Activated T-cell treated with anti-CD3 and anti-CD28 coated beads, Interleukin-2, amount 50 U/mL, for 72 hours (primary cell): ENCODE measurements at places on chromosomes 2 and 18.
A peak's percentile ranks its signal among the peaks of the same experiment; 100 is the strongest.

- no peak for DNase-seq
Observed at GRCh38 chr18:4636967-4637366, 181.9 kb upstream of the DLGAP1 start.

GRCh38 chr2:135473567-135473966 is 57.5 kb downstream of the ZRANB3 start:
- DNase-seq = peak; percentile 23

GRCh38 chr18:55544014-55544413 is 44.0 kb downstream of the TCF4 start:
- DNase-seq = no peak

DNA sequence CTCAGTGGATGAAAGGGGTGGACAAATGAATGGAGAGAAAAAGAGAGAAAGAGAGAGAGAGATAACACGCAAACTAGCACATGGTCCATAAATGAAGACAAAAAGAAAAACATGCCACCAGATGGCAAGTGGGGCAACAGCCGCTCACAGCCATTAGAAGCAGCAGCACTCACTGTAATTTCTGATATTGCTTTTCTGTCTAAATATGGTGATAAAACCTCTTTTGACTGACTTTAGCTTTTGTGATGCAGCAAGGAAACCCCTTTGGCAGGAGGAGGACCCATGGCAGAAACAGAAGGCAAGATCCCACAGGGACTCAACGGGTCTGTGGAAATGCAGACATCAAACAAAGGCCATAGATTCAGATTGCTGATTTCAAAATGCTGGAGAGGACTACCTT is 88.0 kb upstream of the CDH20 start:
- DNase-seq = no peak

DNA sequence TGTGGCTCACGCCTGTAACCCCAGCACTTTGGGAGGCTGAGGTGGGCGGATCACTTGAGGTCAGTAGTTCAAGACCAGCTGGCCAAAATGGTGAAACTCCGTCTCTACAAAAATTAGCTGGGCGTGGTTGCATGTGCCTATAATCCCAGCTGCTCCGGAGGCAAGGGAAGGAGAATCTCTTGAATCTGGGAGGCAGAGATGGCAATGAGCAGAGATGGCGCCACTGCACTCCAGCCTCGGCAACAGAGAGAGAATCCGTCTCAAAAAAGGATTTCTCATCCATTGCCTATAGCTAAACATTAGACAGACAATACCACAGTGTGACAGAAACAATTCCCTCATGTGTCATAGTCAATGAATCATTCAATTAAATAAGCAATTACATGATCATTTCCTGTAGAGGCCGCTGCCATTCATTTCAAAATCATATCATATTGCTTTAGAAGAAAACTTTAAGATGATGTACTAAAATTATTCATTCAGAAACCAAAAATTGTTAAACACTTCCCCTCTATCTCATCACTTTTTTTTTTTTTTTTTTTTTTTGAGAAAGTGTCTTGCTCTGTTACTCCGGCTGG is 69.5 kb upstream of the TGIF1 start:
- DNase-seq = peak; percentile 22

- no peak for DNase-seq
Observed at GRCh38 chr18:60838677-60839076, 466.1 kb upstream of the MC4R start.

- no peak for DNase-seq
Observed at GRCh38 chr2:142722569-142722968, 154.9 kb upstream of the KYNU start.

DNA sequence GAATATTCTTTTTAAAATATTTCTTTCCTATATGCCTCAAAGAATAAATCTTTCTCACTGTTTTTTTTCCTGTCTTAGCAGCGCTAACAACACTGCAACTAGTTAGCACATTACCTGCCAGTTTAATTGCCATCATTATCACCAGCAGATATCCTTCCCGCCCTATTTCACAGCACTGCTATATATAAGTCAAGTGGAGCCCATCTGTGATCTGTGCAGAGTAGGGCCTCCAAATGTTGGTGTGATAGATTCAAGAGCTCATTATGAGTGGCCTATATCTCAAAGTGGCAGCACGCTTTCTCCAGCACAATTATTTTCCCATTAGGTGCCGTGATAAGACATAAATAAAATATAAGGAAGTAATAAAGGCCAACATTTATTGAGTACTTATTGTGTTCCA is 19.8 kb upstream of the RGPD4 start:
- no peak for DNase-seq

DNA sequence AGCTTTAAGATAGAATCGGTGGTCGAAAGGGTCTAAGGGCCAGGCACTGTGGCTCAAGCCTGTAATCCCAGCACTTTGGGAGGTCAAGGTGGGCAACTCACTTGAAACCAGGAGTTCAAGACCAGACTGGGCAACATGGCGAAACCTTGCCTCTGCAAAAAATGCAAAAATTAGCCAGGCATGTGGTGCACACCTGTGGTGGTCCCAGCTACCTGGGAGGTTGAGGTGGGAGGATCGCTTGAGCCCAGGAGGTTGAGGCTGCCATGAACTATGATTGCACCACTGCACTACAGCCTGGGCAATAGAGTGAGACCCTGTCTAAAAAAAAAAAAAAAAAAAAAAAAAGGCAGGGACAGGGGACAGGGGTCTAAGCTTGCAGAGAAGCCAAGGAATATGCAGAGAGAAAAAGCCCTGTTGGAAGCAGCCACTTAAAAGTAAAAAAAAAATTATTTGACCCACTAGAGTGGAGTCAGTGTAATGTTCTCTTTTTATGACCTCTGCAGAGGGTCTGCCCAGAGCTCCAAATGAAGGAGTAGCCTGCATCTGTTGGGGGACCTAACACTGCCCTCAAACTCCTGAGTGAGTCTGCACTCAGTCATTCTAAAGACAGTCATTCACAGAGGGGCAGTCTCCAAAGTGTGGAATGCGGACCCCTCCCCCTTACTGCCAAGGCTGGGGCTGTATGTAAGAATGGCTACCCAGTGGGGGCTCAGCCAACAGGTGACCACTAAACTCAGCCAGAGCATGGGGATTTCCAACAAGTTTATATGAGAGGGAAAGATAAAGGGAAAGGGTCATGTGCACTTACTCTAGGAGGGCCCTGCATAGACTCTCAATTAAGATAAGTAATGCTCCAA is 118.5 kb upstream of the CDCA7 start:
- no peak for DNase-seq

GRCh38 chr2:60840880-60841279 is 40.5 kb upstream of the REL start:
- DNase-seq = no peak

DNA sequence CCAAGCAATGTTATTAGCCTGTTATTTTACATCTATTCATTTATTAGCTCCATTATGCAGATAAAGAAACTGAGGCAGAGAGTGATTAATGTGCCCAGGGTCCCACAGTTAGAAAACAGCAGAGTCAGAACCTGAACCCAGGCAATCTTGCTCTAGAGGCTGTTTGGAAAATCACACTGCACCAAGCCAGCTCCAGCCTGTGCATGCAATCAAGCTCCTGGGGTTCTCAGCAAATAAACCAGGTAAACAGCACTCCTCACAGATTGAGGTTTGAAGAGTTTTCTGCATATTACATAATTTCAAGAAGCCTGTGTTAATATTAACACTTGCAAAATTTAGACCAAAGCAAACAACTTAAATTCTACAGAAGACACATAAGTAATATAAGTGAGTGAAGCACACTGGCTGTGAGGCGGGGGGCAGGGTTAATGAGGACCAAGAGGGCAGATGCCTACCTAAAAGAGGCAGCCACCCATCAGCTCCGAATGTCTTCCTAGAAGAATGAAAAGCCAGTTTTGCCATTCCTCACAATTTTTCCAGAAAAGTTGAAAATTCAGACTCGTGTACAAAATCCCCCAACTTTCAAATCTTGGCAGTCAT is 35.4 kb downstream of the CACNB4 start:
- no peak for DNase-seq

DNA sequence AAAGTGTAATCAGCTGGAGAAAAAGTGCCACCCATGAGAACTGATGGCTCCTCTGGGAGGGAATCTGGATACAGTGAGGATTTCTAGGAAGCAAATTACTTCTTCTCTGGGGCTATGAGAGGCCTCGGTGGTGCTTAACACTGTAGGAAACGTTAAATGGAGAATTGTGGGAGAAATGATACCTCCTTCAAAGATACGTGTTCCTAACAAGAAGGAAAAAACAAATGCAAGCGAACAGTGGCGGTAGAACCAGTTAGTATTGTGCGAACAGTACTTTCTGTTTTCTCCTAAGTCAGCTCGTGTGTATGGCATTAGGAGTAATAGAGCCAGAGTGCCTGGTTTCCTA is 587 bp upstream of the MTIF2 start:
- no peak for DNase-seq

DNA sequence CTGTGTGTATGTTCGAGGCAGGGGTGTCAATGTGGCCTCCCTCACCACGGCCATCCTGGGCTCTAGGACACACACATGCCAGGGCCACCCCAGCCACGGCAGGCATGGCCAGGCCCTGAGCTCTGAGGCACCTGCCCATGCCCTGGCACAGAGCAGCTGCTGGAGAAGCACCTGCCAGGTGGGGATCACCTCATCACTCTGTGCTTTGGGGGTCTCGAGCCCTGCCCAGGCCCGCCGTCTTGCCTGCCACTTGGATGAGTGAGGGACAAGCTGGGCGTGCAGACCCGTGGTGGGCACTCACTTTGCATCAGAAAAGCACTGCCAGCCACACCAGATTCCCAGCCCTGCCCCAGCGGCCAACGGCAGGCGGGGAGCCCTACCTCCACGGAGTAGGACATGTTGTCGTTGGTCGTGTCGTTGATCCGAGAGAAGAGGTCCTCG is 33.1 kb downstream of the KIF1A start:
- DNase-seq = no peak

- DNase-seq = no peak
Observed at GRCh38 chr2:101396316-101396717, 9.0 kb upstream of the CREG2 start.

DNA sequence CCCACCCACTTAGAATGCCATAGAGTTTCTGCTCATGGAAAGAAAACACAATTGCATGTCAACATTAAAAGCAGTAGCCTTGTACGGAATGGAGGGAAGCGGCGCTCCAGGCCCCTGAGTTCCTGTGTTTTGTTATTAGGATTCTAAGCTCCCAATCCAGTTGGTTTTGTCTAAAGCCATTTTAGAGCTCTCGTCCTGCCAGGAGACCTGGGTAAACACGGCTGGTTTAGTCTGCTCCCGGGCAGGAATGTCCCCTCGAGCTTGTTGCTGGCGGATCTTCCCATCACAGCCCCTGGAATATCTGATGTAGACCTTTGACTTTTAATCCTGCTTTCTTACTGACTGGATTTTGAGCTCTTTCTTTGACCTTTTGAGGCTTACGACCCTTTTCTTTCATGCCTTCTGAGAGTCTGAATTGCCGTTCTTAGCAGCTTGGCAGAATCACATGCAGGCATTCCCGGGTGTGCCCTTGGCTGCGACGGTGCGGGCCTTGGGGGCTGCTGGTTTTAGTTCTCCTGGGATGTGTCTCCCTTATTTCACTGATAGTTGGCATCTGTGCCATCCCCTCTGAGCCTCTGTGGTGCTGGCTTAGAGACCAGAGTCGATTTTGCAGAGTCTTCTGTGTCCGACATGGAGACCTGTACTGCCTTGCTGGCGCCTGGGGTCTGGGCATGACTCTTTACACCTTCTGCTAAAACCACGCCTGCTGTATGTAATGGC is 25.4 kb downstream of the GREB1 start:
- DNase-seq = no peak

DNA sequence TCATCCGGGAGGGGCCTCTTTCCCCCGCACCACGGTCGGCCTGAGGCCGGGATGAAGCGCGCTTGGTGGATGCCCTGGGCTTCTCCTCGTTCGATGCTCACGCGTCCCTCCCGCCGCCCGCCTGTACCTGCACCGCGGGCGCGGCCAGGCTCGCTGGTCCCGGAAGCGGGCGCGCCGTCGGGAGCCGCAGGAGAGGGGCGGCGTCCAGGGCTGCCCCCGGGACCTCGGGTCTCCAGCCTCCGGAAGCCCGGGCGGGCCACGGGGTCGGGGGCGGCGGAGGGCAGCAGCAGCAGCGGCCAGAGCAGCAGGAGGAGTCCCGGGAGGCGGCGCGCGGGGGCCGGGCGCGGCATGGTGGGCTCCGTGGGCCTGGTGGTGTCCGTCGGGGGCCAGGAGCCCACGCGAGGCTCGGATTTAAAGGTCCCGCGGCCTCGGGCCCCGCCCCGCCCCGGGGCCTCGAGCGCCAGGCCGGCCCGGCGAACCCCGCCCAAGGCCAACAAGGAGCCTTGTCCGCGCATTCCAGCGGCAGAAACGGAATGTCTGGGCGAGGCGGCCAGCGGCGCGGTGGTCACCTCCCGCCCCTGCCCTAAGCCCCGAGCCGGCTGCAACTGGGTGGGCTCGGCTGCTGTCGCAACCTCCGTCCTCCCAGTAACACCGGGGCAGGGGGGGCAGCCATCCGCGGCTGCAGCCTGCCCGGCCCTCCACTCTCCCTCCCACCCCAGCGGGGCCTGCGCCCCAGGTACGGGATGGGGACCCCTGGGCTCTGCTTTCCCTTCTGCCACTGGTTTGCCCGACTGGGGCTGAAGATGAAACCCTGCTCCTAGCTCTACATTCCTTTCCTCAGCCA is at the start of gene MATN3:
Gene MATN3 (minus strand): TSS at position 387 of the 844 bp plus-strand sequence. CDS start 37 bp downstream, at position 350.
- DNase-seq = peak; percentile 36

- no peak for DNase-seq
Observed at GRCh38 chr2:12767541-12767940, 50.8 kb downstream of the TRIB2 start.

- no peak for DNase-seq
Observed at GRCh38 chr2:40096360-40096759, 317.3 kb upstream of the THUMPD2 start.

GRCh38 chr18:659597-659996 is 2.1 kb downstream of the TYMS start:
- DNase-seq = no peak

- DNase-seq = no peak
Observed at GRCh38 chr2:6557737-6558136, 308.0 kb downstream of the CMPK2 start.

- no peak for DNase-seq
Observed at GRCh38 chr2:55827855-55828254, 95.7 kb downstream of the EFEMP1 start.

- DNase-seq = no peak
Observed at GRCh38 chr2:6370753-6371551, 494.8 kb downstream of the CMPK2 start.

DNA sequence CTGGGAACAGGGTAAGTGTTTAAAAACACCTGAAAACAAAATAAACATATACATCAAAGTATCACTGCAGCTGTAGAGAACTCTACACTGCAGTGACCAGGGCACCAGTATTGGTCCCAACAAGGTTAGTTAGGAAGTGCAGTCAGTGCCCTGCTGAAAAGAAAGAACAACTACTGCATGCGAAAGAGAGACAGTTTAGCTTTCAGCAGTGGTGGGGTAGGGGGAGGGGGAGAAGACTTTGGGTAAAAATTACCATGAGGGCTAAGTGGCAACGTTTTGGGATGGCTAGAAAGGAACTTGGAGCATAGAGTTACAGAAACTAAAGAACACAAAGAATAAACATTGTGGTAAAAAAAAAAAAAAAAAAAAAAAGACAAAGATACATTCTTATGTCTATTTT is 112.1 kb downstream of the UPP2 start:
- DNase-seq = no peak

GRCh38 chr2:197591339-197592072 is 75.6 kb downstream of the MOB4 start:
- DNase-seq = no peak

- DNase-seq = no peak
Observed at GRCh38 chr18:76483780-76484179, 11.3 kb downstream of the ZNF516 start.

- DNase-seq = no peak
Observed at GRCh38 chr2:236555481-236555880, 14.1 kb upstream of the ACKR3 start.
